NCI-H2227 treated with DMSO at 0.1 percent for 48 hours (cell line): ENCODE measurements at places on chromosomes 5 and 9.

DNA sequence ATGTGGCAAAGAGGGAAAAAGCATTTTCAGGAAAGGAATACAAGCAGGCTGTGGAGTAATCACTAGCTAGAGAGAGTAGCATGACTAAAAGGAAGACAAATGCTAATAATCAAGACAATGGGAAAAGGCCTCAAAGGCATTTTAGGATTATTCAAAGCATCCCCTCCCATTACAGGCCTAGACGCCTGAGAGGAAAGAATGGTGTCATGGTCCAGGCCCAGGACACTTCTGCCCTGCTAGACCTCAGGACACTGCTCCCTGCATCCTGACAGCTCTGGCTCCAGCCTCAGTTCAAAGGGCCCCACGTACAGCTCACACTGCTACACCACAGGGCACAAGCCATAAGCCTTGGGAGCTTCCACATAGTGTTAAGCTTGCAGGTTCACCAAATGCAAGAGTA is 40.8 kb upstream of the SHISAL2B start:
- no peak for DNase-seq

DNA sequence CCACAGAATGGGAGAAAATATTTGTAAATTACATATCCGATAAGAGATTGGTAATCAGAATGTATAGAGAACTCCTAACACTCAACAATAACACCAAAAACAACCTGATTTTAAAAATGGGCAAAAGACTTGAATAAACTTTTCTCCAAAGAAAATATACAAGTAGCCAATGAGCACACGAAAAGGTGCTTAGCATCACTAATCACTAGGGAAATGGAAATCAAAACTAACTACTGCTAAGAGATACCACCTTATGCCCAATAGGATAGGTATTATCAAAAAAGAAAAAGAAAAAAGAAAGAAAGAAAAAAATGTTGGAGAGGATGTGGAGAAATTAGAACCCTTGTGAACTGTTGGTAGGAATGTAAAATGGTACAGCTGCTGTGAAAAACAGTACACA is 212.1 kb downstream of the TLR4 start:
- DNase-seq, result no peak

- no peak for DNase-seq
Observed at GRCh38 chr5:165559645-165560044, 2054.2 kb downstream of the MAT2B start.

GRCh38 chr9:77848897-77849296 is 182.7 kb downstream of the GNAQ start:
- DNase-seq, result no peak

- no peak for DNase-seq
Observed at GRCh38 chr5:128196080-128196479, 112.5 kb downstream of the SLC12A2 start.

GRCh38 chr9:89576404-89576839 is 28.4 kb upstream of the GADD45G start:
- peak; percentile 12 for DNase-seq

- no peak for DNase-seq
Observed at GRCh38 chr9:34685591-34685990, 5.5 kb downstream of the CCL19 start.

DNA sequence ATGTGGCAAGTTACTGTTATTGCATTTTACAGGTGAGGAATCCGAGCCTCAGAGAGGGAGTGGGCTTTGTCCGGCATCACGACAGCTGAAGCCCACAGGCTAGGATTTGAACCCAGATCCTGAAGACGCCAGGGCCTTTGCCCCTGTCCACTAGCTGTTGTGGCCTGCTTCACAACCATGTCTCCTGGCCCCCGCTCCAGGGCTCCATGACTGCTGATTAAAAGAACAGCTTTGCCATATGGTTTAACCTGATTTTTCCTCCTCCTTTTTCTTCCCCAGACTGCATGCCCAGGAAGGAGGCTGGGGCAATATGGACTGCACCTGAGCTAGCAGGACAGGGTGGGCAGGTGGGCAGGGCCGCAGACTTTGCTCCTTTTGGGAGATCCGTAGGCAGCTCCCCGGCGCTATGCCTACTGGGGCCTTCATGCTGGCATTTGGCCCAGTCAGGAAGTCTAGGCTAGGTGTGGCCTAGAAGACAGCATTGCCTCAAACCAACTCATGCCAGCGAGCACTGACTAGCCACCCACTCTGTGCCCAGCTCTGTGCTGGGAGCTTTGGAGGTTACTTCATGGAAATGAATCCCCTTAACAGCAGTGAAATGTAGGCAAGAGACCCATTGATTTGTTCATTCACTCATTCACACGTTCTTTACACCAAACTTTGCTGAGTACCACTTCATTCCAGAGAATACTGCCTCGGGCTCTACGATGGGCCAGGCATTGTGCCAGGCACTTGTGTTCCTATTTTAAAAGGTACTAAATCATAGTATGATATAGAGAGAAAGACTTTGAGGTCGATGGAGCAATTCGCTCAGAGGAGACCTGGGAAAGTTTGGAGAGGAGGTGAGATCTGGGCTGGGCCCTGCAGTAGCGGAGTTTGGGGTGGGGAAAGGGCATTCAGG is 94.3 kb upstream of the CPEB4 start:
- no peak for DNase-seq

DNA sequence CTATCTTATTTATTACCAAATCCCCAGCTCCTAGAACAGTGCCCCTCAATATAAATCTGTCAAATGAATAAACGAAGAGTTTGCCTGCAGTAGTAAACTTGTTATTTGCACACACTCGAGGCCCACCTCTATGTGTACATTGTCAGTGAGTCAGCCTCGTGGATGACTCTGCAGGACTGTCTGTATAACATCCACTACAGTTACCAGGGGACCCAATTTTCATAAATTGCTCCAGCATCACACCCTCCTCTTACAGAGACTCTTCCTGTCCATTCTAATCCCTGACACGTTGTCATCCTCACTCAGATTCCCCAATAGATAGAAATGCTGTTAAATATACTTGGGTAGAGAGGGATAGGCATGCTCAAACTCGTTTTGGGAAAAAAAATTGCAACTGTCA is 478.5 kb downstream of the RAB3C start:
- DNase-seq, result no peak

DNA sequence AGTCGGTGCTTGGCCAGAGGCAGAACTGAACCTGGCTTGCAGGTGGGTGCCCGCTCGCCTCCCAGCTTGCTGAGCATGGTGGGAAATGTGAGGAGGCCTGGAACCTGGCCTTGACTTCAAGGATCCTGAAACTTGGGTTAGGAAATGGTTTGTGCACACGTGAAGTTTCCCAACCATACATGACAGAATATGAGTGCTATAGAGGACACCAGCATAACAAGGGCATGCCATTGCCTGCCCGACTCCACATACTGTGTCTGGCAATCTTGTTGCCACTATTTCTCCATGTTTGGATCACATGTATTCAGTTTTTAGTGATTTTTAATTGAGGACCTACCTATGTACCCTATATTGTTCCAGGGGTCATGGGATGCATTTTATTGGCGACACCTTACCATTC is 177.6 kb upstream of the ANKRD55 start:
- no peak for DNase-seq

DNA sequence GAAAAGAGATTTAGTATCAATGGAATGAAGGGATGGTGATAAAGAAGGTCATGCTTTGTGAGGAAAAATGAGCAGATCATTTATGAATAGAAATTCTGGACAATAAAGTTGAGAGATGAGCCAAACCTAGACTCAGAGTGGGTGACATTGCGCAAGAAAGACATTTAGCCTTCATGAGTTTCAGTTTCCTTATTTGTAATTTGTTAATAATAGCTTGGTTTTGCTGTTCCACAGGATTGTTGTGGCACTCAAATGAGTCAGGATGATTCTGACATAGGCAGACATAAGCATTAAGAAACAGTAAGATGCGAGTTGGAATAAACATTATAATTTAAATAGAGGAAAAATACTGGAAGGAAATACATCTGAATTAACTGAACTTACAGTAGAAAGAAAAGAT is 34.8 kb downstream of the ITGA2 start:
- DNase-seq, result no peak

- DNase-seq, result no peak
Observed at GRCh38 chr5:87705876-87706275, 293.1 kb upstream of the CCNH start.

- DNase-seq, result no peak
Observed at GRCh38 chr5:151643388-151643787, 43.3 kb downstream of the SPARC start.

DNA sequence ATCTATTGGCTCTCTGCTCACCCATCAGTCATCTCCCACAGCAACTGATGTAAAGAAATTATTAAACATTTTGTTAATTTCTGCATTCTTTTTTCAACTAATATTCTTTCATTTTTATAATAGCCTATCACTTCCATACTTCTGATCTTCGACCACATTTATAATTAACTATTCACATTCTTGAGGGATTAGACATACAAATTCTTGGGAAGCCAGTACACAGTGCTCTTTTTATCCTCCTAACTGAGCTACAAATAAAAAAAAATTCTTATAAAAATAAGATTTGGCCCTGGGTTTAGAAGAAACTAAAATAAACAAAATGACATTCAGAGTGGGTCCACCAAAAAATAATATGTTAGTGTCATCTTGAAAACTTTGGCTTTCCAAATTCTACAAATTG is 103.7 kb upstream of the ITGA1 start:
- DNase-seq, result no peak

DNA sequence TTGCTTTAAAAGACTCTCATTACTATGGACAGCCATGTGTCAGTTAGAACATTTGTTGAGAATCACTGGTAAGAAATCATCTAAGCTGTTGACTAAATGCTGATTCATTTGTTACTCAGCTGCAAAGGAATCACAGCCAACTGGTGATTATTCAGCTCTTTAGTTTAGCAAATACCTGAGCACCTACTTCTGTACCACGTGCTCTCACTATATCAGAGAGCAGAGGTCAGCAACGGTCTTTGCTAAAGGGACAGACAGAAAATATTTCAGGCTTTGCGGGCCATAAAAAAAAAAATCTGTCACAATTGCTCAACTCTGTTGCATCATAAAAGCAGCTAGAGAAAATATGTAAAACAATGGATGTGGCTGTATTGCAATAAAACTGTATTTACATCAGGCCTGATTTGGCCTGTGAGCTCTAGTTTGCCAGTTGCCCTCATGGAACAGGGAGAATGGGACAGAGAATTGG is 377.6 kb downstream of the DNAH5 start:
- no peak for DNase-seq

- DNase-seq, result no peak
Observed at GRCh38 chr5:153500178-153500577, 9.7 kb downstream of the GRIA1 start.

DNA sequence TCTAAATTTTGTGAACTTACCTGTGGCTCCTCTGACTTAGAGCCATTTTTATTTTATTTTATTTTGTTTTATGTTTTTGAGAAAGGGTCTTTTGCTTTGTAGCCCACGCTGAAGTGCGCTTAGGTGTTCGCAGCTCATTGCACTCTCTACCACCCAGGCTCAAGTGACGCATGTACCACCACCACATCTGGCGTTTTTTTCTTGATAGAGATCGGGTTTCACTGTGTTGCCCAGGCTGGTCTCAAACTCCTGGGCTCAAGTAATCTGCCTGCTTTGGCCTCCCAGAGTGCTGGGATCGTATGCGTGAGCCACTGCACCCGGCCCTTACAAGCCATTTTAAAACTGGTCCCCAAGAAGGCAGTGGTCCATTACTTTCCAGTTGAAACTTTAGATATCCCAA is 18.5 kb downstream of the MATR3 start:
- no peak for DNase-seq

- DNase-seq, result peak; percentile 87
Observed at GRCh38 chr5:14727428-14727865, 62.9 kb downstream of the OTULIN start.

GRCh38 chr9:32258482-32258881 is 126.0 kb upstream of the ACO1 start:
- DNase-seq, result no peak

DNA sequence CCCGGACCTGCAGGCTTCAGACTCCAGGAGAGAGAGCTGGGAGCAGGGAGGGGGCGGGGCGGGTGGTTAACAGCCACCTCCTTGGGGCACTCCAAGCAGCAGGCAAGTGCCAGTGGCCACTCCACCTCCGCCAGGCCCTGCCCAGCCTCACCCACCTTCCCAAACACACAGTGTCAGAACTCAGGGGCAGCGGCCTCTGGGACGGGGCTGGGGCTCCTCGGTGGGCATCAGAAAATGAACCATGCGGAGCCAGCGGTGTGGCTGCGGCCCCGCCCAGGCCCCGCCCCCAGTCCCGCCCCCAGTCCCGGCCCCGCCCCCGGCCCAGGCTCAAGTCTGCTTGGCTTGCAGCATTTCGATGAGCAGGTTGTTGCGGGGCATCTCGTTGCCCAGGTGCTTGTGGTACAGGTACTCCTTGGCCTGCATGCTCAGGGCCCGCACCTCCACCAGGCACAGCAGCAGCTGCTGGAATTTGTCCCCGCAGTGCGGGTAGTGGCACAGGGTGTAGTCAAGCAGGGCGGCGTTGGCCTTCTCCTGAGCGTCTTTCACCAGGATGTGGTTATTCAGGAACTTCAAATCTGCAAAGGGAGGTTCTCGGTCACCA is 24.7 kb downstream of the NR5A1 start:
- DNase-seq, result no peak
